ENCODE measurements at places on chromosomes 7 and 10.
A peak's percentile ranks its signal among the peaks of the same experiment; 100 is the strongest.

GRCh38 chr10:44908066-44908749 lies 2.9 kb upstream of the TMEM72 start:
- no peak for DNase-seq

- peak; percentile 97 for DNase-seq
These were observed 585 bp upstream of the POP7 start for GRCh38 chr7:100705320-100705752.

GRCh38 chr7:44650772-44651171 lies 44.3 kb downstream of the OGDH start:
- DNase-seq, result no peak

DNA sequence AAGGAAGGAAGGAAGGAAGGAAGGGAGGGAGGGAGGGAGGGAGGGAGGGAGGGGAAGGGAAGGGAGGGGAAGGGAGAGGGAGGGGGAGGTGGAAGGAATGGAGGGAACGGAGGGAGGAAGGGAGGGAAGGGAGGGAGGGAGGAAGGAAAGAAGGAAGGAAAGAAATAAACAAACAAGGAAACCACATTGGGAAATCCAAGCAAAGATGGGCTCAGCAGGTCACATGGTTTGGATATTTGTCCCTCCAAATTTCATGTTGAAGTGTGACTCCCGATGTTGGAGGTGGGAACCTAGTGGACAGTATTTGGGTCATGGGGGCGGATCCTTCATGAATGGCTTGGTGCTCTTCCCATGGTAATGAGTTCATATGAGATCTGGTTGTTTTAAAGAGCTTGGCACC lies 454.6 kb upstream of the C7orf33 start:
- DNase-seq, result no peak

GRCh38 chr10:110858297-110858934 lies 13.3 kb upstream of the PDCD4 start:
- DNase-seq, result no peak

DNA sequence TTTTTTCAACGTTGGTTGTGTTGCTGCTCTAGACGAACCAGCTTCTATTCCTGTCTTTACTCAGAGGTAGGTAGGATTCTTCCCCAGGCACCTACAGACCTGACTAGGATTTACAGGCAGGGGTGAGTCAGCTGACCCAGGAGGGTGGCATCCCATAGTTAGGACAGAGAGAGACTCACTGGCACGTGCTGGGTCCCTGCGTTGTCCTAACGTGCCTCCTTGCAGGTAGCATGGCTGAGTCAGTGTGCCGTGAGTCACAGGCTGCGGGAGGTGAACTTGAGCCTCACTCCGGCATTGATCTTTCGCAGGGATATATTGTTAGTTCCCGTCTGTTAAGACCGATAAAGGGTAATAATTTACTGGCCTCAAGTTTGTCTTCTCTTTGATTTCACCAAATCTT lies 96.5 kb downstream of the PFKFB3 start:
- DNase-seq, result peak; percentile 65

DNA sequence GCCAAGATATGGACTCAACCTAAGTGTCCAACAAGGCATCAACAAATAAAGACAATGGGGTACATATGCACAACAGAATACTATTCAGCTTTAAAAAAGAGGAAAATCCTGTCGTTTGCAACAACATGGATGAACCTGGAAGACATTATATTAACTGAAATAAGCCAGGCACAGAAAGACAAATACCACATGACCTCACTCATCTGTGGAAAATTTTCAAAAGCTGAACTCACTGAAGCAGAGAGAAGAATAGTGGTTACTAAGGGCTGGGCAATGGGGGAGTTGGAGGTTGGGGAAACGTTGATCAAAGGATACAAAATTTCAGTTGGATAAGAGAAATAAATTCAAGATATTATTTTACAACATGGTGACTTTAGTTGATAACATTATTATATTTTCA lies 221.4 kb upstream of the PITRM1 start:
- DNase-seq, result no peak

GRCh38 chr10:8840356-8840755 lies 785.9 kb downstream of the GATA3 start:
- no peak for DNase-seq

GRCh38 chr7:47914717-47915615 lies 33.3 kb downstream of the PKD1L1 start:
- no peak for DNase-seq

- peak; percentile 49 for DNase-seq
These were observed 139.2 kb downstream of the ETV1 start for GRCh38 chr7:13850185-13850752.

DNA sequence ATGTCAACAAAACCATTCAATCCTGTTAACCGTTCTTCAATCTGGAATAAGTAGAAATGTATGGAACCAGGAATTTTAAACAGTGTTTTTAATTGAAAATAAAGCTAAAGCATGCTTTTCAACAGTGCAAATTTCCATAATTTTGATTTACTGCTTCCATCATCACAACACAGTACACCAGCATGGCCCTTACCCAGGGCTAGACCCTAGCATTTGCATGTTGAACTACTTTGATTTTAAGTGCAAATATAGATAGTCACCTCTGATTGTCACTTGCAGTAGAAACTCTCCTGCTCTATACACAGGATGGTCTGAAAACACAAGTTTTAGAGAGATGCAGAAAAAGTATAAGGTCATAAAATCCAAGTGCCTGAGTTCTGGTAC lies 12.1 kb downstream of the SKIDA1 start:
- no peak for DNase-seq

- no peak for DNase-seq
These were observed 484.2 kb downstream of the PLXNA4 start for GRCh38 chr7:132092106-132092505.

DNA sequence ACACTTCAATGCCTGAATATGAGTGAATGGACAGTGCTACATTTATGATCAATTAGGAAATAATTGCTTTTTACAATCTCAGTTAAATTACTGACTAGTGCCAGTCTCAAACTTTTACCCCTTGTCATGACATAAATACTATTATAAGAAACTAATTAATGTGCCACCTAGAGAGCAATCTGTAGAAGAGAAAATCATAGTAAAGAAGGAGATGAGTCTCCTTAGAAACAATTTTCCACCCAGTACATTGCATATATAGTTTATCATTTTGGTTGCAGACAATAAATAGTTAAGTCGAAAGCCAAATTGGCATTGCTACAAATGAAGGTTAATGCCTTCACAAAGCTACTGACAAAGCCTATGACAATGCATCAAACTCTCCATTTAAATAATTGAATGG lies 68.6 kb downstream of the SLC13A1 start:
- no peak for DNase-seq

DNA sequence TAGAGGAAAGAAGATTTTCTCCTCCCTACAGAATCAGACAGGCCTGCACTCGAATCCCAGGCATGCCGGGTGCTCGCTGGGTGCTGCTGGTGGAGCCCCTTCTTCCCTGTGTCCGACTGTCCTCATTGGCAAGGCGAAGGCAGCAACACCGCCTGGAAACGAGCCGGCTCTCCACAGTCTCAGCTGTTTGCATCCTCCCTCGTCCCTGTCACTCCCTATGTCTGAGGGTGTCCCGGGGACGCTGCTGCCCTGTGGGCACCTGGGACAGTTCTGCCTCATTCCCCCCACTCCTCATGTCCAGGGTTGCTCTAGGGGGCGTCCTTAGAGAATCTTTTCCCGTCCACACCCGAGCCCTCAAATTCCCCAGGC lies 31.6 kb upstream of the TMEM72 start:
- DNase-seq, result no peak

DNA sequence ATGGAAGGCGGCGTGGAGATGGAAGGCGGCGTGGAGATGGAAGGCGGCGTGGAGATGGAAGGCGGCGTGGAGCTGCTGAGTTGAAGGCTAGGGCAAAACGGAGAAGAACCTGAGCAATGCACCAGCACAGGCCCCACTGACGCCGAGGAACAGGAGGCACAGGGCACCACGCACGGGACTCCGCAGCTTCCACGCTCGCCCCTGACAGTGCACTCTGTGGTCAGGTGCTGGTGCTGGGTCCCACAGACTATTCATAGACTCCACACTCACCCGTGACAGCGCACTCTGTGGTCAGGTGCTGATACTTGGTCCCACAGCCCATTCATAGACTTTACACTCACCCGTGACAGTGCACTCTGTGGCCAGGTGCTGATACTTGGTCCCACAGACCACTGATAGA lies 34.0 kb downstream of the CPXM2 start:
- no peak for DNase-seq

- DNase-seq, result no peak
These were observed 1.6 kb upstream of the HILPDA start for GRCh38 chr7:128453836-128454804.

GRCh38 chr10:73588656-73589055 lies 2.5 kb downstream of the USP54 start:
- no peak for DNase-seq

GRCh38 chr10:124007102-124007772 lies 86.2 kb downstream of the CHST15 start:
- no peak for DNase-seq

- DNase-seq, result no peak
These were observed 21.0 kb downstream of the CDK6 start for GRCh38 chr7:92815412-92815811.

DNA sequence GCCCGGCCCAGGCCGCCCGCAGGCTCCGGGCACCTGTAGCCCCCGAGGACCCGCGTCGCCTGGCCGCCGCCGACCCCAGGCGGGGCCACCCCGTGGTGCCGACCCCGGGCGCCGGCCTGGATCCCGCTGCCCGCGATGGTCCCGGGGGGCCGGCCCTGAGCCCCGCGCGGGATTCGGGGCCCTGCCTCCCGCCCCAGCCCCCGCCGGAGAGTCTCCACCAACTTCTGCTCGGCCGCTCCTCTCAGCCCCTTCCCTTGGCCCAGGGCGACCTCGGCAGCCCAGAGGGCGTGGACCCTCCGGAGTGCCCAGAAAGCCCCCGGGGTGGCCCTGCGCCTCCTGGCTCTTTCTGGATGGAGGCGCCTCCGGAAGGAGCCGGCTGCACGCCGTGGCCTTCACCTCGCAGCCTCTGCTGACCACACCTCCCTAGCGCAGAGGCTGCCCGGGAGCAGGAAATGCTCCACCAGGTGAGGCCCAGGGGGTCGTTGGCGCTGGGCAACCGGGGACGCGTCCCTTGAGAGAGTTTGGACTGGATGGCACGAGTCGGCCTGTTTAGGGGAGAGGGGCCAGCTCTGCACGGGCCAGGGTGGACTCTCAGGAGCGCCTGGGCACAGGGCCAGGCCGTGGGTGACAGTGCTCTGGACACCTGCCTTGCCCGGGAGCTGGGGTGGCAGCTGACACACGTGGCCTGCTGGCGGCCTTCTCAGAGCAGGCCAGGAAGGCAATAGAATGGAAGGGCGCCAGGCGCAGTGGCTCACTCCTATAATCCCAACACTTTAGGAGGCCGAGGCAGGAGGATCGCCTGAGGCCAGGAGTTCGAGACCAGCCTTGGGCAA lies 529 bp downstream of the ZNF853 start:
- DNase-seq, result no peak

DNA sequence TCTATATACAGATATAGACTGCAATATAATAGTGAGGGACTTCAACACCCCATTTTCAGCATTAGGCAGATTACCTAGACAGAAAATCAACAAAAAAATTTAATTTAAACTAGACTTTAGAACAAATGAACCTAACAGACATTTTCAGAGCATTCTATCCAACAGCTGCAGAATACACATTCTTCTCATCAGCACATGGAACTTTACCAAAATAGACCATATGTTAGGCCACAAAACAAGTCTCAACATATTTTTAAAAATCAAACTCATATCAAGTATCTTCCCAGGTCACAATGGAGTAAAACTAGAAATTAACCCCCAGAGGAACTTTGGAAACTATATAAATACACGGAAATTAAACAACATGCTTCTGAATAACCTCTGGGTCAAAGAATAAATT lies 169.6 kb downstream of the MTERF1 start:
- no peak for DNase-seq

GRCh38 chr7:1979591-1980560 lies 252.9 kb downstream of the MAD1L1 start:
- DNase-seq, result no peak

GRCh38 chr10:2986391-2986801 lies 81.0 kb upstream of the PFKP start:
- DNase-seq, result no peak

- no peak for DNase-seq
These were observed 254.5 kb downstream of the SKIDA1 start for GRCh38 chr10:21270976-21271375.

GRCh38 chr10:77351386-77351785 lies 286.2 kb downstream of the KCNMA1 start:
- DNase-seq, result no peak

DNA sequence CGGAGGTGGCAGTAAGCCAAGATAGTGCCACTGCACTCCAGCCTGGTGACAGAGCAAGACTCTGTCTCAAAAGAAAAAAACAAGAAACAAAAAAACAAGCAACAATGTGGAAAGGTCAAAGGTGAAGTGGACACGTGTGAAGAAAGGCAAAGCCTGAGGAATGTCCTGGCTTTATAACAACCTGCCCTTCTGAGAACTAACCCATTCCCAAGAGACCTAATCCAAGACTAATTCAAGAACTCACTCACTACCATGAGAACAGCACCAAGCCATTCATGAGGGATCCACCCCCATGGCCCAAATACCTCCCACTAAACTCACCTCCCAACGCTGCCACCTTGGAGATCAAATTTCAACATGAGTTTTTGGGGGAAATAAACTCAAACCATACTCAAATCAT lies 47.5 kb upstream of the KIF5B start:
- no peak for DNase-seq

DNA sequence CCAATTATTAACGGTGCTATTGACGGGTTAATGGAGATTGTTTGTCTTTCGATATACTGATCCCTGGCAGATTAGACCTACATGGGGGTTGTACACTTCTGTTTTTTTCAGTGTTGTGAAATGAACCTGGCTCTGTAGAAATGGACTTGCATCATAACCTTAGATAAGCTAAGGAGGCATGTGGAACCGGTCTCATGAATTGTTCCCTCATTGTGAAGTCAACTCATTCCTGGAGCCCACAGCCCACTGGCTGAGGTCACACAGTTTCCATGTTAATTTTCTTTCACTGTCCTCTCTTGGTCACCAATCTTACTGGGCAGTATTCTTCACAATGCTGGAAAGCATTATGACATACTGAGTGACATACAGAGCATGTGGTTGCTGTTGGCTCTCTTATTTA lies 202.8 kb downstream of the BMPER start:
- no peak for DNase-seq
